ENCODE measurements at places on chromosomes 1 and 21. TPM values are rescaled to one million over a fixed set of nuclear protein-coding genes. Genes with fewer than 3 reads are reported as not detected.

The CENPF gene
- 97.3 TPM for total RNA-seq

- DNase-seq: peak; percentile 20
- H3K27ac ChIP-seq: no peak overlapping the region
- H3K27me3 ChIP-seq: peaks cover 3% of the 10 kb centered on the region
- H3K36me3 ChIP-seq: no peaks in the 10 kb centered on the region
- no peak overlapping the region for H3K4me3 ChIP-seq
- H3K4me1 ChIP-seq: peaks cover 11% of the 10 kb centered on the region
Observed at GRCh38 chr1:100622037-100622436, 84.1 kb downstream of the GPR88 start.

- H3K4me1 ChIP-seq: peaks cover 36% of the 10 kb centered on the region
- no peak overlapping the region for H3K27ac ChIP-seq
- DNase-seq: no peak
- no peaks in the 10 kb centered on the region for H3K27me3 ChIP-seq
- no peak overlapping the region for H3K4me3 ChIP-seq
- H3K36me3 ChIP-seq: peaks cover 43% of the 10 kb centered on the region
Observed at GRCh38 chr1:6188466-6188865, 8.3 kb upstream of the CHD5 start.

The HSPA13 gene
- 49.1 TPM for total RNA-seq

The STUM gene
- not detected for total RNA-seq

DNA sequence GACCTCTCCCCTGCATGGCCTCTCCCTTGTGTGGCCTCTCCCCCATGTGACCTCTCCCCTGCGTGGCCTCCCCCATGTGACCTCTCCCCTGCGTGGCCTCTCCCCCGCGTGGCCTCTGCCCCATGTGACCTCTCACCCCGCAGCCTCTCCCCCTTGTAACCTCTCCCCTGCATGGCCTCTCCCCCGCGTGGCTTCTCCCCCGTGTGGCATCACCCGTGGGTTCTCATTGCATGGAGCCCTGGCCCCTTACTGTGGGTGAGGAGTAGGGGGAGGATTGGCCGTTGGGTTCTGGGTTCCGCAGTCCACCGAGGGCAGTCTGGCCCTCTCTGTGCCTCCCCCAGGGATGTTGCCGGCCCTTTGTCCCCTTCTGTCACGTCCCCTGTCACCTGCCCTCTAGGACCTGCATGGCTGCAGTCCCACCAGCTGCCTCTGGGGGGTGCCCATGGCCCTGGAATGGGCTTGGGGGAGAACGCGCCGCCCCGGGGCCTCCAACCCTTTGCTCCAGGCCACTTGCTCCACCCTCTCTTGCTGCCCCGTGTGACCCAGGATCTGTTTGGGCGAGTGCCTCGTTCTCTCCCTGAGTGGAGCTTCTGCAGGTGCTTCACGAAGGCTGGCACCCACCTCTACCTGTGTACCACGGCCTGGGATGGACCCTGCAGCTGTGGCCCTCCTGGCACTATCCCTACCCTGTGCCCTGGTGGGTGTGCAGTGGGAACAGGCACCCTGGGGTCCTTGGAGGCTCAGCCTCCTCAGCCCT is 21.3 kb downstream of the RRP1 start:
- no peak overlapping the region for H3K27ac ChIP-seq
- peaks cover 4% of the 10 kb centered on the region for H3K36me3 ChIP-seq
- no peaks in the 10 kb centered on the region for H3K27me3 ChIP-seq
- no peak overlapping the region for H3K4me3 ChIP-seq

DNA sequence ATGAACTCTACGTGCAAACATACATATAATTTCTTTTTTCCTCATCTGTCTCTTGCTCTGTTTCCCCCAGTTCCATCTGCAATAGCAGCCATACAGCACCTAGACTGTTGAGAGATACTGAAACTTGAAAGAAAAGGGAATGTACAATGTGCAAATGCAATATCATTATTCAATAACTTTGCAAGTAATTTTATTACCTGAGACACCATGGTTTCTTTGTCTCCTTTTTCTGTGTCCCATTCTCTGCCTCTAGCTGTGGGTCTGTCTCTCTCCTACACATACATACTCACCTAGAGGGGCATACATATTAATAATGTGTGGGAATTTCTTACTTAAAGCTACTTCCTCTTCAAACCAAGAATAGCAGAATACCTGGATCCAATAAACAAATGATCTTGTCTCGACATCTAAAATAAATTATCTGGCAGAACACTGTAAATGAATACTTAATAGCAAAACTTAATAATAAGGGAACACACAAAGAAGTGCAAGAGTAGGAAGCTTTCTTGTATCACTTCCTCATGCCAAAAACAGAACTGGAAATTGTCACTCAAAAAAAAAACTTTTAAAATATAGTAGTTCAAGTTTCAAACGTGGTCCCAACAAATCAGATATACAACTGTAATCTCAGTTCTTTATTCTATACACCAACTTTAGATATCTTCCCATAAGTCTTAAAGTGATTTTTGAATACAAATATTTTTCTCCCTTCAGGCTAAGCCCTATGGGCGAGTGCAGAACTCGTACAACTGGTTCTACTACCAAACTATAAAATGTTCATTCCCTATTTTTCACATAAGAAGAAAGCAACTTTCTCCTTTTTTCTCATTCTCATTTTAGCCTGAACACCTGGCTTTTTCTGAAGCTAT is 194.6 kb downstream of the NRIP1 start:
- no peak overlapping the region for H3K4me3 ChIP-seq
- H3K27ac ChIP-seq: no peak overlapping the region
- peaks cover 4% of the 10 kb centered on the region for H3K27me3 ChIP-seq
- no peak for DNase-seq
- no peaks in the 10 kb centered on the region for H3K4me1 ChIP-seq
- H3K36me3 ChIP-seq: no peaks in the 10 kb centered on the region

- H3K4me3 ChIP-seq: no peak overlapping the region
- H3K27me3 ChIP-seq: no peaks in the 10 kb centered on the region
- H3K4me1 ChIP-seq: peaks cover 4% of the 10 kb centered on the region
- H3K27ac ChIP-seq: no peak overlapping the region
- H3K36me3 ChIP-seq: no peaks in the 10 kb centered on the region
Observed at GRCh38 chr1:175220853-175221556, 28.4 kb upstream of the KIAA0040 start.

The PLPPR5 gene
- total RNA-seq: not detected

DNA sequence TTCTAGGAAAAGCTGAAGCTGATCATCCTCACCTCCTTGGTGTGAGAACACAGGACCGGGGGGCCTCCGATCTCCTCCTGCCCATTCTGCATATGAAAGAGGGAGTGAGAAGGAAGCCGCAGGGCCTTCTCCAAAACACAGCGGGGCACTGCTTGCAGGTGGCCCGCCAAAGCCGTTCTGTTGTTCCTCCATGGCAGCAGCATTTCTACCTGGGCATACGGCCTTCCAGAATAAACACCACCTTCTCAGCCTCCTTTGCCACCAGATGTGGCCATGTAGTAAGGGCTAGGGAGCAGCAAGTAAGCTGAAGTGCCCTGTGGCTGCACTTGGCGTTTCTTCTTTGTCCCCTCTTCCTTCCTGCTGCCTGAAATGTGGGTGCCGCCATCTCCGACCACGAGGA is 214.9 kb downstream of the TOMM20 start:
- no peak overlapping the region for H3K4me3 ChIP-seq
- peaks cover 27% of the 10 kb centered on the region for H3K4me1 ChIP-seq
- DNase-seq: no peak
- H3K36me3 ChIP-seq: no peaks in the 10 kb centered on the region

GRCh38 chr1:17187051-17187450 is 17.9 kb upstream of the PADI1 start:
- DNase-seq: no peak
- no peak overlapping the region for H3K4me3 ChIP-seq
- peaks cover 3% of the 10 kb centered on the region for H3K36me3 ChIP-seq
- H3K27me3 ChIP-seq: no peaks in the 10 kb centered on the region
- H3K27ac ChIP-seq: no peak overlapping the region

DNA sequence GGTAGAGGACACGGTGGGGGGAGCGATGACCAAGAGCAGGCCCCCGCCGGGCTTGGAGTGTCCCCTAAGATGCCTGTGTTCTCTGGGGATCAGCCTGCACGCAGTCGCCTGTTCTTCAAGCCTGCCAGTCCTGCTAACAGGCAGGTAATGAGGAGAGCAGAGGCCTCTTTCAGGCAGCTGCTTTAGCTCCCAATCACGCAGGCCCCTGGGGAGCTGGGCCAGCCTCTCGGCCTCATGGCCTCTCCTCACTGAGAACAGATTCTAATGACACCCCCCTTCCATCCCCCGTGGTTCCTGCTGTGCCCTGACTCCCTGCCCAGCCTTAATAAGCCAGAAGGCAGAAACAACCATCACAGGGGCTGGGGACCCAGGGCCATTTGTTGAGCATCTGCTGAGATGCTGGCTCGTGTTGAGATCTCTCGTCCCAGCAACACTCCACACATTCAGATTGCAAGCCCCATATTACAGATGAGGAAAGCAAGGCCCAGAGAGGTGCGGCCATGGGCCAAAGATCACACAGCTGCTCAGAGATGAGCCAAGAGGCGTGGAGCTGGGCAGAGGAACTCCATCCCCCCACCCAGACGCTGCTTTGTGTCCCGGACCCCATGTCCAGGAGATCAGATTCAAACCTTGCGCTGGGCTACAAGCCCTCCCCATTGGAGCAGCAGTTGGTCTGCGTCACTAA is 71.6 kb upstream of the CASZ1 start:
- no peak for DNase-seq
- H3K4me1 ChIP-seq: peaks cover 10% of the 10 kb centered on the region
- no peak overlapping the region for H3K4me3 ChIP-seq
- H3K27me3 ChIP-seq: peaks cover 57% of the 10 kb centered on the region

DNA sequence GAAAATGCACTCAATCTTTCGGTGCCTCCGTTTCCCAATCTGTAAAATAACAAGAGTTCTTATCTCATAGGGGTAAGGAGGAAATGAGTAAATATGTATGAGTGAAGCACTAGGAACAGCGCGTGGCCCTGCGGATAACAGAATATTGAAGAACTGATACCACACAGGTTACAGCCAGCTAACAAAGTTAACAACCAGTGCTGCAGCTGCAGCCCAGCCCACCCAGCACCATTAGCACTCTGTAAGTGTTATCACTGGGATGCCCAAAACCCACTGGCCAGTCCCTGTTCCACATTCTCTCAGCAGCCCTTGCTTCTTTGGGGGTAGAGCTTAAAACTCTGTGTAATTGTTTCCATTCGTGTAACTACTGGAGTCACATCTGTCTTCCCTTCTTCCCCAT is 89.5 kb downstream of the VWA5B1 start:
- H3K4me1 ChIP-seq: peaks cover 2% of the 10 kb centered on the region
- no peak overlapping the region for H3K27ac ChIP-seq
- H3K36me3 ChIP-seq: no peaks in the 10 kb centered on the region

DNA sequence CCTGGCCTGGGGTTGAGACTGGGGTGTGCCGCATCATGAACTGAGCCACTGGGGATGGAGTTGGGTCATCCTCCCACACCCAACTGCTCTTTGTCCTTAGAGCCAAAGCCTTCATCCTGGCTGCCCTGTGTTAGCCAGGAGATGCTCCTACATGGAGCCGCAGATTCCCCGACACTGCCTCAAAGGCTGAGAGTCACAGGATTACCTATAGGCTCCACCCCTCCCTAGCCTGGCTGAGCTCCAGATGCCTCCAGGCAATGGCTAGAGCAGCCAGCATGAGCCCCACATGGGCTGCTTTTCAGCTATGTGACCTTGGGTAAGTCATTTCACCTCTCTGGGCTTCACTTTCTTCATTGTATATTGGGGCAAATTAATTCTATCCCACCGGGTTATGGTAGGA is 119.9 kb upstream of the POU3F1 start:
- no peak overlapping the region for H3K27ac ChIP-seq
- no peak for DNase-seq
- no peaks in the 10 kb centered on the region for H3K36me3 ChIP-seq
- H3K4me1 ChIP-seq: no peaks in the 10 kb centered on the region

DNA sequence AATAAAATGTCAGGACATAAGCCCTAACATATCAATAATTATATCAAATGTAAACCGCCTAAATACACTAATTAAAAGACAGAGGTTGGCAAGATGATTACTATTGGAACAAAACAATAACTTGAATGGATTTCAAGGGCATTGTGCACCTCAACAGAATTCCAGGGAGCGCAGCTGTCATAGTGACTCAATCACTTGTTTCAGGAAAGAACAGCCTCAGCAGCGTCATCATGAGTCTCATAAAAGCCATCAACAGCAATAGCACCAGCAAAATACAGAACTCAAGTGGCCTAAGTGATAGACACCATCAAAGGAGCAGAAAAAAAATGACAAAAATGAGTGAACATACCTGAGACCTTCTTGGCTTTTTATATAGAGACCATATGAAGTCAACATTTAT is 632.7 kb upstream of the NR5A2 start:
- H3K4me3 ChIP-seq: no peak overlapping the region
- no peaks in the 10 kb centered on the region for H3K4me1 ChIP-seq
- H3K27ac ChIP-seq: no peak overlapping the region
- no peaks in the 10 kb centered on the region for H3K36me3 ChIP-seq
- H3K27me3 ChIP-seq: peaks cover 5% of the 10 kb centered on the region
- no peak for DNase-seq

DNA sequence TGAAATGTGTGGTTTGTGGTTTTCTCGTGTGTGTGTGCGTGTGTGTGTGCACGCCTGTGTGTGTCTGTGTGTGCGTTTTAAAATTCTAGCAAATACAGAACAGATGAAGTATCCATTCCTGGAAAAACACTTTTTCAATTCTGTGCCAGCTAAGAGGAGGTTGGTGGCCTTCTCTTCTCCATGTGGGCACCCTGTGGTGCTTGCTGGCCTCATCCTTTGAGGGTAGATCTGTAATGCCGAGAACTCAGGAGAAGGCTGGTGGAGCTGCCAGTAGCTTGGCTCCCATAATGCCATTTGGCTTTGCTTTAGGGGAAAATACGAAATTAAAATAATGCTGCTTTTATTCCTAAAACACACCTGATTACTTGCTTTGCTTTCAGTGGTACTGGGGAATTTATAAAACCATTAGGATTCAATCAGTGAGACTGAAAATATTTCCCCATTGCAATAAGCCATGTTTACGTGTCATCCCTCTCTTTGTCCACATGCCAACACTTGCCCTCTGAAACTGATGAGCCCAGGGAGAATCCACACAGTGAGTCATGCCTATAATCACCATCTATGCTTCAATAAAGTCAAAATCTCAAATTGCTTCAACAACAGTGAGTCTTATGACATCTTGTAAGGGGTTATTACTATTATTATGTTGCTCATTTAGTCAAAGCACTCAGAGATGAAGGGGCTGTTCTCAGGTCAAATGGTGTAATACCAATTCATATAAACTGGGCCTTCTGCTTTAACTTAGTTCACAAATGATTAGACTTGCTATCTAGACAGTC is 39.2 kb downstream of the ABCA4 start:
- H3K36me3 ChIP-seq: no peaks in the 10 kb centered on the region
- DNase-seq: no peak
- H3K27ac ChIP-seq: no peak overlapping the region
- peaks cover 10% of the 10 kb centered on the region for H3K27me3 ChIP-seq
- no peak overlapping the region for H3K4me3 ChIP-seq

The TAF13 gene
- 29.0 TPM for total RNA-seq

All from activated CD4-positive, alpha-beta memory T cell treated with anti-CD3 and anti-CD28 coated beads for 36 hours (primary cell).